ENCODE measurements at places on chromosomes 1 and 21.

DNA sequence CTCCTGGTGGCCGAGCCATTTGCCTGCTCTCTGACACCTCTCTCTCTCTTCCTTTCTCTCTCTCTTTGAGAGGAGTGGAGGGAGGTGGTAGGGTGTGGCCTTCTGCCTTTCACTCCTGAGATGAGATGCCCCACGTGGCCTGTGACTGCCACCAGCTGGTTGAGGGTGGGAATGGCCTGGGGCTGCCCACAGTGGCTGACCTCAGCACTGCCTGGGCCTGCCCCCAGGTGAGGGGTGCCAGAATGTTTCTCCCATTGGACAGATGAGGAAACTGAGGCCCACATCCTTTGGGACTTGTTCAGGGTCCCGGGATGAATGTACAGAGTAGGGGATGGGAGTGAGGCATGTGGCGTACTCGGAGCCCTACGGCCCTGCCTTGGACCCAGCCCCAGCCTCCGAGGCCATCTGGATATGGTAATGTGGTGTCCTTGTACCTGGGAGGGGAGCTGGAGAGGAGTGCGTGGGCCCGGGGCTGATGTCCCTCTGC is 12.7 kb upstream of the C1orf167 start:
- DNase-seq, result peak; percentile 10

DNA sequence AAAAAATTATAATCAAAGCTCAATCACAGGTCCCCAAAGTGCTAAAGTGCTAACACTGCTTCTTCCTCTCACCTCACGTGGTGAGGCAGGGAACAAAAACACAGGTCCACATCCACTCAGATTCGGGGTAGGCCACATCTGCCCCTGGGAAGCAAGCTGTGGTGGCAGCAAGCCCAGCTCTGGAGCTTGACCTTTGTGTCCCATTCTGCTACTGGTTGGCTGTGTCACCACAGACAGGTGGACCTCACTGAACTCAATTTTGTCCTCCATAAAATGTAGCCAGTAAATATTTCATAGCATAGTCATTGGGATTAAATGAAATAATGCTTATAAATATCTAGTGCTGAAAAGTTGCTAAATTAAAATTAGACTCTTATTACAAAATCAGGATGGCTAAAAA is 8.5 kb downstream of the AZIN2 start:
- no peak for DNase-seq

- no peak for DNase-seq
Observed at GRCh38 chr1:3074800-3075199, 5.8 kb downstream of the PRDM16 start.

DNA sequence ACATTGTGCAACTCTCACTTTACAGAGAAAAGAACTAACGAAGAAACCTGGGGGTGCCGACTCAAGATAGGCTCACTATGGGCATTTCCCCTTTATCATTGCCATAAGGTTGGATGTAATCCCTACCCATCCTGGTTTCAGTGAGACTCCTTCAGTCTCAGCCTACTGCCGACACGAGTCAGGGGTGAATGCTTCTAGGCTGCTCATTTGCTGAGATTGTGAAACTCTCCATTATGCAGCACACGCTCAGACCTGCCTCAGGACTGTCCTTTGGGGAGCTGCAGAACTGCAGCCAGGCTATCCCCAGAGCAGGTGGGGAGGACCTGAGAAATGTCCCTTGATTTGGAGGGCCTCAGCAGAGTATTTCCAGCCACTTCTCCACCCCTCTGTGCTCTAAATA is 22.2 kb downstream of the TSHB start:
- no peak for DNase-seq

DNA sequence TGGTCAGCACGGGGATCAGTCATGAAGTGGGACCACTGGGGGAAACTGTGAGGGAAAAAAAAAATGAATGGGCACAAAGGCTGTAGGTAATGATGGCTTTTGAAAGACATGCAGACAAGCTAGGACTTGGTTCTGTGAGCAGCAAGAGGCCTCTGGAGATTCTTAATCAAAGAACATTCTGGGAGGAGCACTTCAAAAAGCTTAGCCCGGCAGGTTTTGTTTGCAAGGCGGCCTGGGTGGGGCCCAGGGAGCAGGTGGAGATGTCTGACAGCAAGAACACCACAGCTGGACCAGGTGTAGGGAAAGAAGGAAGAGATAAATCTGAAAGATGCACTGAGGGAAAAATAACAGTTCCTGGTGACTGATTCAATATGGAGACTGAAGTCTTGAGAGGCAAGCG is 6.0 kb downstream of the TEX35 start:
- no peak for DNase-seq

DNA sequence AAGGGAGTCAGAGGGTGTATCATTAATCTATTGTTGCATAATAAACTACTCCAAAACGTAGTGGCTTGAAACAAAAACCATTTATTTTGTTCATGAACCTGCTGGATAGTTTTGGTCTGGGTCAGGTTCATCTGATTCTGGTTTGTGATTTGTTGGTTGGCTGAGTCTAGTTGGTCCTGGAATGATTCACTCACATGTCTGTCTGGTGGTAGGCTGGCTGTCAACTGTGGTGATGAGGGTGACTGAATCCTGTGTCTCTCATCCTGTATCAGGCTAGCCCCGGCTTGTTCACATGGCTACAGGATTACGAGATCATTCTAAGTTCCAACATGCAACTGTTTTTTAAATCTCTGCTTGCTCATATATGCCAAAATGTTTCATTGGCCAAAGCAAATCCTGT is 22.5 kb upstream of the SIKE1 start:
- DNase-seq, result no peak

DNA sequence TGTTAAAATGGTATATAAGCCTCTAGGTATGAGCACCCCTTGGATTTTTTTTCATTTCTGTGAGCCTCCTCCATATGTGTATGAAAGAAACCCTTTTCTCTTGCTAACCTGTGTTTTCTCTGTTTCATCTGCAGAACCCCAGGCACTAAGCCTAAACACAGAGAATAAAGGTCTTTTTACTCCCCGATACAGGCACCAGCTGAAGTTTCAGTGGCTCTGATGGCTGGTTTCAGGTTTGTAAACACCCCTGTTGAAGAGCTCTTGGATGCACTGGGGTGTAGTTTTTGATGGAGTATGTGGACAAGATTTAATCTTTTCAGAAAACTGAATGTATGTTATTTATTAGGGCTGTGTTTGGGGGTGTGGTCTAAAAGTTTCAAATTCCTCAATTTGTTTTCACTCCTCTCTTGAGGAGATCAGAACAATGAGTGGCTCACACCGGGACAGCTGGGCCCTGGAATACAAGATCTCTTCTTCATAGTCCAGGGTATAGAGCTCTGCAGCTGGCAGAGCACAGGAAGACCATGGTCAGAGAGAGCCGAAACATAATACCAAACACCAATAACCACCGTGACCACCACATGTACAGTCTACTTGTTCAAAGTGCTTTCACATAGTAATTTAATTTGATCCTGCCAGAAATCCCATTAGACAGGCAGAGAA is 50.2 kb upstream of the VTCN1 start:
- DNase-seq, result no peak

DNA sequence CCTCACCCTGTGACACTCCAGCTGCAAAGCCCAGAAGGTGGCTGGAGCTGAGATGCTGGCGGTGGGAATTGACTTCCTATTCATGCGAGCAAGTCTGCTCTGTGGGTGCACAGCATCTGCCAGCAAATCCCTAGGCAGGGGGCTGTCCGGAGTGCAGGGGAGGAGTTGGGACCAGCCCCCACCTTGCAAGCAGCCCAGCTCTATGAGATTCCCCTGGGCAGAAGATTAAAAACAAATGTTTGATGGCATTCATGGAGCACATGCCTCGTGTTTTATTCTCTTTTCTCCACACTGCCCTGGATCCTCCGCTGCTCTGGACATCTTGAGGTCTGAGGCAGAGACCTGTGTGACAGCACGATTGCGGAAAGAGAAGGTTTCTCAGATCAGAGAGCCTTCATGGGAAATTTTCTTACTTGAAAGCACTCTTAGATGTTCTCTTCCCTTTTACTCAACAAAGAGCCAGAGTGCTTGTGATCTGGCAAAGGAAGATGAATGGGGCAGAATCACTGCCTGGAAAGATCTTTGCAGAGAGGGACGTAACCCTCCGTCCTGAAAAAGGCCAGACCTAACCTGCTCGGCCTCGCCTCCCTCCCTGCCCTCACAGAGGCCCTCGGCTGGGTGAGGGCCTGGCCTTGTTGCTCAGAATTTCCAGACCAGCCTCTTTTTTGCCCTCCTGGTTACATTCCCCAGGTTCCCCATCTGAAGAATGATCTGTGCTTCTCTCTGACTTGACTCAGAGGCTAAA is 597.1 kb downstream of the KIF26B start:
- no peak for DNase-seq

- DNase-seq, result peak; percentile 14
Observed at GRCh38 chr1:111660204-111661150, 40.9 kb downstream of the RAP1A start.

DNA sequence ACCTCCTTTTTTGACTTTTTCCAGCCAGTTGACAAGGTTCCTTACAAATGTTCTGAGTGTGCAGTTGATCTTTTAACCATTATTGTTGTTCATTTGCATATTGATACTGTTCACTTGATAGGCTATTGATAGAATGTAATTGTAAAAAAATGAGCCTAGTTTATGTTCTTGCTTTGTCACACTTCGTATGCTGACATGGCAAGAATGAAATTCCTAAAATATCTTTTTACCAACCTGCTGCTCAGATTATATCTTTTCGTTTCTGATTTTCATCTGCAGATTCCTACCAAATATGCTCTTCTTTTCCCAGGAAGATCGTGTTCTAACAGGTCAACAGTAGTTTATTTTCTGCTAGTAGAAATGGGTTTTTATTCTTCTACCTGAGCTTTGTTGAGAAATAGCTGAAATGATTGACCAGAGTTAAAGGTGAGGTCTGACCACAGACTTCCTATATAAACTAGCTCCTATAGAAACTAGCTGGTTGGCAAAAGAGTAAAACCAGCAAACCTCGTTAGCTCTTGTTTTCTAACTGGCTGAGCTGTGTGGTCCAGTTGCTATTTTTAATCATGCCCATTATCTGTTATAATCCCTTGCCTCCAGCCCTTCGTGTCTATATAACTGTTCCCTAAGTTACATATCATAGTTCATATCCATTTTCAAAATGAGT is 174.8 kb downstream of the HS2ST1 start:
- DNase-seq, result no peak

DNA sequence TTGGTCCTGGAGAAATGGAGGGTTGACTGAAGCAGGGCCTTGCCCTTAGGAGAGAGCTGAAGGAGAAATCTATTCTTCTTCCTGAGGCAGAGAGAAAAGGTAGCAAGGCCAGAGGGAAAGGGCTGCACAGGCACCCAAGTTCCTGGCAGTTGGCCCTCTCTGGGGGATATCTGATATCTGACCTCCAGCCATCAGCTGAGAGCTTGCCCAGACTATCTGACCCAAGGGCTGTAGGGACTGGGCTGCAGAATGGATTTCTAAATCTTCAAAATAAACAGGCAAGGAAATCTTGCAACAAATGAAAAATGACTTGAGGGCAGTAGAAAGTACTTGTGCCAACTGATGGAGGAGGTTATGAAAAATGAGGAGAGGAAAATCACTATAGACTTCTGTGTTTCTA is 498 bp upstream of the CLCA2 start:
- DNase-seq, result no peak

DNA sequence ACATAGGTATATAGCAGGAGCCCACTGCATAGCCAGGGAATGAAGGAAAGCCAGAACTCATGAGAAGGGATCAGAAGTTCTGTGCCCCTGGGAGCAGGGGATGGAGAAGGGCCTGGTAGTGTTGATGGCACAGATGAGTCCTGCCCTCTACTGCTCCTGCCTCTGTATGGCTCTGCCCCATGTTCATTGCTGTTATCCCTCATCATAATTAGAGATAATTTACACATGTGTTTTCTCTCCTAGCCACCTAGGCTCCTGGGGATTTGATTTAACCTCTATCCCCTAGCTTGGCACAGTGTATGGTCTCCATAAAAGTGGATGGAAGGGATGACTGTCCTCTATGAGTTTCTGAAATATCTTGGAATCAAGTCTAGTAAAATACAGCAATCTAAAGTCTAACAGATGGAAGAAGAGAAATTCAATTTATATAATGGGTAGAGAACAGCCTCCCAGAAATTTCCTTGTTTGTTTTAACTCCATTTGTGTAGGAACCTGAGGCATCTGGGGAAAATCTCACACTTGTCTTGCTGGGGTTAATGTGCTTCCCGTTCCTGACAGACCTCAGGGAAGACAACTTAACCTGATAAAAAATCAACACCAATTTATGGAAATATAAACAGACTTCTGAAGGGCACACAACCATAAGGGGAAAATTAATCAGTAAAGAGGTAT is 393.8 kb downstream of the HHAT start:
- no peak for DNase-seq

DNA sequence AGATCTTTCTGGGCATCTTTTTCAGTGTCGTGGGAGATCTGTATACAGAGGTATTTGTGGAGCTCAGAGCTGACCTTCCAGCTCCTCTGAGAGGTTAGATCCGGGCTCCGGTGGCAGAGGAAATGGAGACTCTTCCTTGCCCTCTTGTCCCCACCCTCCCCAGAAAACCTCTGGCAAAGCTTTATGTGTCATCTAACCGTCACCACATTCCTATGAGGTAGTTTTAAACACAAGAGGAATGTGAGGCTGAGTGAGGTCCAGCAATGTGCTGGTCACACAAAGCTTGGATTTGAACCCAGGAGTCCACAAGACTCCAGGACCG is 1.2 kb downstream of the CD160 start:
- no peak for DNase-seq

GRCh38 chr1:106768077-106768476 is 288.4 kb upstream of the PRMT6 start:
- DNase-seq, result no peak

DNA sequence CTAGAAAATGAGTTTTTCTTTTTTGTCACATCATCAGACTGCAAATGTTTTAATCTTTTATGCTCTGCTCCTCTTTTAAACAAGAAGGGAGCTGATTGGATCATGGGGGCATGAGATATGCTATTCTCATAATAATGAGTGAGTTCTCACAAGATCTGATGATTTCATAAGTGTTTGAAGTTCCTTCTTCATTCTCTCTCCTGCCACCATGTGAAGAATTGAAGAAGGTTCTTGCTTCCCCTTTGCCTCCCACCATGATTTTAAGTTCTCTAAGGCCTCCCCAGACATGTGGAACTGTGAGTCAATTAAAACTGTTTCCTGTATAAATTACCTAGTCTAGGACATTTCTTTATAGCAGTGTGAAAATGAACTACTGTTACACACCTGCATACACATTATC is 218.2 kb downstream of the NRIP1 start:
- no peak for DNase-seq

GRCh38 chr1:183567584-183567983 is 22.7 kb downstream of the NCF2 start:
- peak; percentile 71 for DNase-seq

- no peak for DNase-seq
Observed at GRCh38 chr1:178374016-178374415, 122.7 kb downstream of the CLEC20A start.

All from GF-D8 (cell line).